NCI-H1436 (cell line): ENCODE measurements at places on chromosomes 2 and 18.

- DNase-seq = no peak
Observed at GRCh38 chr18:27865431-27865830, 311.5 kb downstream of the CDH2 start.

DNA sequence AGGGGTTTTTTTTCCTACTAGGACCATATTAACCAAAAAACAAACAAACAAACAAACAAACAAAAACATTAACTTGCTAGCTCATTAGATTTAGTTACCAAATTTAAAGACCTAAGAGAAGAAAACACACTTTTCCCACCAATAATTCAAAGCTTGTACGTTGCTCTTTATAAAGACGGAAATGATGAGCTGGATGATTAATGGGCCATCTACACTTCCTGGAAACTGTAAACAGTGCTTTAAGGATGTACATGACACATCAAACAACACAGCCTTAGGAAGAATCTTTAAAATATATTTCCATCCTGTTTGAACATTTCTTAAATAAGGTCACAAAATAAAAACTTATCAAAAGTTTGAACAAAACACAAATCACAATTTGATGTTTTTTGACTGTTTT, 982 bp downstream of the BMP10 start:
- no peak for DNase-seq

- DNase-seq = no peak
Observed at GRCh38 chr2:30287857-30288513, 56.7 kb downstream of the LBH start.

DNA sequence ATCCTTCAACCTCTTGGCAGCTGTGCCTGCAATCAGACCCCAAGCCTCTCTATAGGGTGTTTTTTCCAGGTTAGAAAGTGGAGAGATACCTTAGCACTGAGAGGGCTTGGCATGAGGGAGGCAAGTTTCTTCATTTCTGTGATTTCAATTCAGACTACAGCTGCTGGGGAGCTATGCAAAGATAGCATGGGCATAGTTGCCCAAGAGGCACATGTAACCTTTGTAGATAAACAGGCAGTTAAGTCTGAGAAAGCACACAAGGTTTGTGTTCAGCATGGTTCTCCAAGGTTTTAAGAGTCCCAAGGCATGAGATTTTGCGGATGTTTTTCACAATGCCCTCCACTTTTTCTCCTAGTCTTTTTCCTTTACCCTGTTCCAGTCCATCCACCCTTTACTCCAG, 385.0 kb upstream of the ETAA1 start:
- no peak for DNase-seq

DNA sequence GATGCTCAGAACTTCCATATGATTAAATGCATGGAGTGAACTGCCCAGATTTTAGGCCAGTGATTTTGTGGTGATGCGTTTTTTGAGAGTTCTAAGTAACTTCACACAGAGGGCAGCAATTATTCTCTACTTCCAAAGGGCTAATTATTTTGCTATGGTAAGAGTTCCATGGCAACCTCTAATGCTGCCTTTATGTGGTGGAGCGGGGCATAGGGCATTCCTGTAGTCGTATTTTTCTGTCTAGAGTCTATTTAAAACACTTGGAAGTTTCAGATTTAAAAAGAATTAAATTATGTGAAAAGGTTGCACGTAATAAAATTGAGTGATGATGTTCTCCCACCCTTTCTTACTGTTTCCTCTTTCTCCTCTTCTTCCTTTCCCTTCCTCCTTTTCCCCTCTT, 63.9 kb upstream of the EML6 start:
- no peak for DNase-seq

- DNase-seq = no peak
Observed at GRCh38 chr2:75079575-75079974, 119.7 kb downstream of the TACR1 start.

DNA sequence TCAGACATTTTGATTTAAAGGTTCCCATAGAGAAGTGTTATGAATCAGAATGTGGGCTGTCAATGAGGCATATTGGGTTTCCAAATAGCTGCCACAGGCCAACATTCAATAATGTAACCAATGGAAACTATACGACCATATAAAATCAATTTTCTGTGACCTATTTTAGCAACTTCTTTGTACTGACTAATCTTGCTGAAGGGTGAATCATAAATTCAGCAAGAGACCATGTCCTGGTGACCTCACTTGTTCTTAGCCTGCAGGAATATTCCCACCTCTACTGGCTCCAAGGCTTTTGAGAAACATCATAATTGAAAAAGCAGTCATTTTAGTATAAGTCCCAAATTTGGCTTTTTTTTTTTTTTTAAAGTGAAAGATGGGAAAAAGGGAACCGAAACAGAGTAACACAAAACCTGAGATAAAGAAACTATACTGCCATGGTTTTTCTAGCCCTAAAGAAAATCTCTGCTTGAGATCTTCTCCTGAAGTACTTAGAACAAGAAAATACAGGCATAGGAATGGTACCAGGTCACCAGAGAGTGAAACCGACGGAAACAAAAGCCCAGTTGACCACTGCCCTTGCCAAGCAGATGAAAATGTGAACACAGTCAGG, 32.1 kb downstream of the PLEKHM3 start:
- no peak for DNase-seq
